ENCODE measurements at places on chromosomes 4 and X.

DNA sequence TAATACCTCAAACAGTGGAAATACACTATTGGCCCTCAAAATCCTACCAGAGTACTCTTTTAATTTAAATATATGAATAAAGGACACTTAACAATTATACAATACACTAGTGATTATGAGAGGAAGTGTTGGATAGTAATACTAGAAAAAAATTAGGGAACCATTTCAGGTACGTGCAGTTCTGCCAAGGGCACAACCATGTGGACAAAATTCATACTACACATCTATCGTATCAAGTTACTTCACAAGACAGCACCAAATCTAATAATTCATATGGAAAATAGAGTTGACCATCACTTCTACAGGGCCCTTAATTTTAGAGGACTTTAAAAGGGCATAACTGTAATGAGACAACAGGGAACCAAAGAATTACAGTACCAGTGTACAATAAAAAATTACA lies 69.2 kb upstream of the ZCCHC13 start:
- DNase-seq = no peak

DNA sequence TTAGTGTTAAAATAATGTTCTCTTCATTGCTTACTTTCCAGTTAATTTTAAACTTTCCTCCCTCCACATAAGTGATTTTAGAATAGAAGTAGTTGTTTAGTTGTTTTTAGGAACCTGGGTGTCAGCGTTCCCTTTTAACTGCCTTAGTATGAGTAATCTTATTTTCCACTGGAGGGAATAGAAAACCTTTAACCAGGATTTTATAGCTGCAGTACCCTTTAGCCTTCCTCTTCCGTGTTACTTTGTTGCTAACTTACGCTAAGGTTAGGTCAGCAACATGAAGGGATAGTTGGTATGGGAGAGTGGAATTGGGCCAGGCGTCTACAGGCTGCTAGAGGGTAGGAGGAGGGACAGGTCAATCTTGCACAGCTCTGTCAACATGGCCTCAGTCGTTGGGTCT lies 31.5 kb downstream of the SMS start:
- DNase-seq = no peak

- no peak for DNase-seq
These were observed 6.2 kb upstream of the AFF1 start for GRCh38 chr4:86928400-86929255.

DNA sequence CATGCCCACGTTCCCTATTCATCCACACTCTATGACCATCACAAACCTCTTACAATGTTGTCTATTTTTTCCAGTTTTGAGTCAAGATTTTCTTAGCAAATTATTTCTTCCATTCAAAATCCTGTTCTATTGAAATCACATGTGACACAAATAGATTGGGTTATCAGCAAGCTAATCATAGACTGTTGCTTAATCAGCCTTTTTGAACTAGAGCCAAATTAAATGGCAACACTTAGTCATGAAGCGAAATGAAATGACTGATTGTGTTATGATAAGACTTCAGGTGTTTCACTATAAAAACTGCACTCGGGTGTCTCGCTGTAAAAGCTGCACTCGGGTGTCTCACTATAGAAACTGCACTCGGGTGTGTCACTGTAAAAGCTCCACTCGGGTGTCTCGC lies 890.0 kb upstream of the FRG1 start:
- DNase-seq = no peak

DNA sequence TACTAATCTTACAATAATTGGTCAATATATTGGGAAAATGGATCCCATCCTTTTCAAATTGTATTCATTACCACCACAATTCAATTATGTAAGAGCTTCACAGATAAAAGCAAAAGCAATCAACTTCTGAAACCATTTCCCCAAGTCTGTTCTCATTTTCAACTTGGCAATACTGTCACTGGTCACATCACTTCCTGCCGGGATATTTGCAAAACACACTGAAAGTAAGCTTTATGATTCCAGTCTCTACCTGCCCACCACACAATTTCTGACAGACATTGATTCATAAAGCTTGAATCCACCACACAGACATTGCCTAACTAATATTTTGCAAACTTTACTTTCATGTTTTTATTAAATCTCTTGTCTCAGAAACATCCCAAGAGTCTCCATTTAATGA lies 53.6 kb downstream of the LIN54 start:
- no peak for DNase-seq

DNA sequence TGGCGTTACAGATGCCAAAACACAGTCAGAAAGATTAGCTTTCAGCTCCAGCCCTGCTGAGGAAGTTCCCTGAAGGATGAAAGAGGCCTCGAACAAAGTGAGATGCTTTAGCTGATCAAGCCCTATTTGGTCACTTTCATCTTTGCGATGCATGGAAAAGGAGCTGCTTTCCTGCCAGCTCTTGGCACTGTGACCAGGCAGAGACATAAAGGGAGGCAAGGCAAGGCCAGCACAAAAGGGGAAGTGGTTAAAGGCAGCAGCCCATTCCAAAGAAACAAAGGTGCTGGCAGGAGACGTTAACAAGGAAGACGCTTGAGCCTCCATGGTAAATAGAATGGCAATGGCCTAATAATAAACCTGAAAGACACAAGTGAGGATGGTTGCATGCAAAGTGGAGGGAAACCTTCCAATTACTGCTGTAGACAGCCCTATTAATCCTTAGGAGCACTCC lies 617.1 kb upstream of the INTU start:
- no peak for DNase-seq

- DNase-seq = no peak
These were observed 39.9 kb upstream of the NFXL1 start for GRCh38 chr4:47954245-47954644.

- DNase-seq = no peak
These were observed 62.3 kb upstream of the LNX1 start for GRCh38 chr4:53653484-53654053.

GRCh38 chr4:24315056-24315455 lies 269.3 kb downstream of the DHX15 start:
- DNase-seq = no peak

DNA sequence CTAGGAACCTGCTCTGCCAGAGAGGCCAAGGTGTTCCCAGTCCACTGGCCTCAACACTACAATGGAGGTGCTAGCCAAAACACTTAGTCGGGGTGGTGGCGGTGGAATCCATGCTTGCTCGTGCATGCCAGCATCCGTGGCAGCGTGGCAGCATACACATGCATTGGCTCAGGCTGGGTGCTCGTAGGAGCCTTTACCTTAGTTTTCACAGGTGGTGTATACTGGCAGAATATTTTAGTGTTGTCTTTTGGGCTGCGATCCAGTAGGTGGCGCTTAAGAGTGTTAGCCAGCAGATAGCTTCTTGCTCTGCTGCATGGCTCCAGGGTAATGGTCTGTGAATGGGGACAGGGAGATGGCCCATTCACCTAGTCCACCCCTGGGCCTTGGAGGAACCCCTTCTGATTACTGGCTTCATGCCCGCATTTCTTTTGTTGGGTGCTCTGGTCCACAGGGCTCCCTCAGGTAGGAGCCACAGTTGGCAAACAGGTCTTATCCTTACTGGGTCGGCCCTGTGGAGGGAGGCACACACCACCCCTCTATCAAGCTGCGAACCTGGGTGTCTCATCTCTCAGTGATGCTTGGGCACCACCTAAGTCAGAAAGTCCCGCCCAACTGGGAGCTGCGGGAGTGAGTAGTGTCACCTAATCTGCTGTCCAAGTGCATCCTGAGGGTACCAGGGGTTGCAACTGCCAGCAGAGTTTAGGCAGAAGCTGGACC lies 40.0 kb downstream of the RIPPLY1 start:
- DNase-seq = no peak

DNA sequence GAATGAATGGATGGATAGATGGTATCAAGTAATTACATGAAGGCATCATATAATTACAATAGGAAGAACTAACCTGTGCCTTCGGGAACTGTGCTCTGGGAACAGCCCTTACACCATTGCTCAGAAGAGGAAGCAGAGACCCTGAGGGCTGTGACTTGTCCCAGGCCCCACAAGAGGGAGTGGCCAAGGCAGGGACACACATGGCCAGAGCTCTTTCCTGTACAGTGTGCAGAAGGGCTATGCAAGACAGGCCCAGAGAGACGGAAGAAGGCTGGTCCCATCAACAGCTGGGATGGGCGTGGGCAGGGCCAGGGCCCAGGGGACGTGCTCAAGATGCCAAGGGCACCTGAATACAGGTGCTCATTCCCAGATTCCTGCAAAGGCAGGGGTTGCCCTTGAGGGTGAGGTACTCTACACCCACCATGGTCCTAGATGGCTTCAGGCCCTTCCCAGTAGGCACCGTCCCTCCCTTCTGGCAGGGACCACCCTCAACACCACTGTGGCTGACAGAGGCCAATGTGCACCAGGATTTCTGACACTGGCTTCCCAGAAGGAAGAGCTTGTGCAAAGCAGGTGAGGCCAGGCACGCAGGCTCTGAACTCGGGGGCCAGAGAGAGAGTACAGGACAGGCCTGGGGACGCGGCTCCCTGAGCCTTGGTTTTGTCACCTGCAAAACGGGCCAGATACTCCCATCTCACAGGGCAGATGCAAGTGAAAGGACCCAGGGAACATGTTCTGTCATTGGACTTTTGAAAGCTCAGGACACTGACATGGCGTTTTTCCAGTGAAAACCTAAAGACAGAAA lies 1.7 kb downstream of the EVC2 start:
- DNase-seq = no peak

Measured in CD8-positive, alpha-beta T cell (primary cell).